ENCODE measurements at places on chromosomes 1 and 21.

DNA sequence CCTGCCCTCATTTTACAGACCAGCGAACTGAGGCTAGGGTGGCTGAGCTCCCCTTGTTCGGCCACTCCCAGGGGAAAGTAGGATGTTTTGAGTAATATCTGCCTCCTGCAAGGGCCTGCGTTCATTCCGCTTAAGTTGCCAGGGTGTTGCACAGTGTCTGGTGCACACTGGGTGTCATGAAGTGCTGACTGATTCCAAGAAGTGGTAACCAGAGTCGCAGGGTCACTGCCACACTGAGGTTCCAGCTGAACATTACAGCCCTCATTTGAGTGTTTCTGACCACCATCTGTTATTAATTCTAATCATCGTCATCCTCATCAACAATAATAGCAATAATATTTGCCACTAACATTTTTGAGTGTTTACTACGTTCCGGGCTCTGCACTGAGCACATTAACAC, 250.6 kb downstream of the KAZN start:
- no peak for DNase-seq

DNA sequence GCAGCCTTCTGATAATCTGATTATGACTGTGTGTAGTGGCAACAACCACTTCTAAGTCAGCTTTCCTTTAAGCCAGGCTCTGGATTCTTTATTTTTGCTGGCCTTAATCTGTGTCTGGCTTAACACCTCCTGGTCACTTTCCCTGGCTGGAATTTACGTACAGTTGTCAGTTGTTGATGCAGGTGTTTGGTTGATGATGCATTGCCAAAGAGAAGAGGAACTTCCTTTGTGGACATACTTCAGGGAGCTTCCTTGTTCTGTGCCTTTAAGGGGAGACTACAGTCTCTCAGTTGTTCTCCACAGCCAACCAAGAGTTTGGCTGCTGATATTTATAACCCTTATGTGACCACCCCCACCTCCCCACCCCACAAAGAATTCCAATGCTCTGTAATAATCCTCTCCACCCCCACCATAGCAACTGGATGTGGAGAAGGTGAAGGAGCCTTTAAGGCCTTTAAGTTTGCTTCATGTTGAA, 96.0 kb upstream of the BMP8A start:
- DNase-seq, result no peak

DNA sequence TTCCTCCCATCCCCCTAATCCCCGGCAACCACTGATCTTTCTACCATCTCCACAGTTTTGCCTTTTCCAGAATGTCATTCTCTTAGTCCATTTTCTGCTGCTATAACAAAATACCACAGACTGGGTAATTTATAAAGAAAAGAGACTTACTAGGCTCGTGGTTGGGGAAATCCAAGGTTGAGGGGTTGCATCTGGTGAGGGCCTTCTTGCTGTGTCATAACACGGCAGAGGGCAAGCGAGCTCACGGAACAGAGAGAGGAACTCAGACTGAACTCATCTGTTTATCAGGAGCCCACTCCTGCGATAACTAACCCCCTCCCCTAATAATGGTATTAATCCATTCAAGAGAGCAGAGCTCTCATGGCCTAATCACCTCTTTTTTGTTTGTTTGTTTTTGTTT, 52.0 kb downstream of the RUNX3 start:
- DNase-seq, result no peak

DNA sequence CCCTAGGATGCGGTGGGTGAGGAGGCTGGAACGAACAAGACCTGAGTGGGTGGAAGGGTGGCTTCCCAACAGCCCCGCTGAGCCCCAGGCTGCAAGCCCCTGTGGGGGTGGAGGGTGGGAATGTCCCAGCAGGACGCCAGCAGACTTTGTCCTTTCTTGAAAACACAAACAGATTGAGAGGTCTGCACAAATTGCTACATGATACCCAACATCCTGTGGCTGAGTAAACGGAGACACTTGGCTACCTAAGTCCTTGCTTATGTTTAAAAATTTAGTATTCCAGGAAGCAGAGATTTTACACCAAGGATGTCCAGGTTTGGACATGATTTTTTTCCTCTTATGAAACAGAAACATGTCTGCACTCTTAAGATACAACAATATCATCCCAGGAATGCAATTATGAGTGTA, 11.8 kb upstream of the F3 start:
- DNase-seq, result no peak

GRCh38 chr1:27342778-27343638, 1.2 kb downstream of the SYTL1 start:
- DNase-seq, result no peak

Data from SK-N-DZ (cell line).